Hematopoietic multipotent progenitor cell (in vitro differentiated cells): ENCODE measurements at places on chromosomes 6 and 20.

GRCh38 chr6:166496460-166496859 lies 90.0 kb downstream of the RAMACL start:
- DNase-seq = no peak

- DNase-seq = no peak
Measured at GRCh38 chr6:38113825-38114576, 294.5 kb downstream of the ZFAND3 start.

- no peak for DNase-seq
Measured at GRCh38 chr6:33217681-33218080, 9.4 kb downstream of the RING1 start.

DNA sequence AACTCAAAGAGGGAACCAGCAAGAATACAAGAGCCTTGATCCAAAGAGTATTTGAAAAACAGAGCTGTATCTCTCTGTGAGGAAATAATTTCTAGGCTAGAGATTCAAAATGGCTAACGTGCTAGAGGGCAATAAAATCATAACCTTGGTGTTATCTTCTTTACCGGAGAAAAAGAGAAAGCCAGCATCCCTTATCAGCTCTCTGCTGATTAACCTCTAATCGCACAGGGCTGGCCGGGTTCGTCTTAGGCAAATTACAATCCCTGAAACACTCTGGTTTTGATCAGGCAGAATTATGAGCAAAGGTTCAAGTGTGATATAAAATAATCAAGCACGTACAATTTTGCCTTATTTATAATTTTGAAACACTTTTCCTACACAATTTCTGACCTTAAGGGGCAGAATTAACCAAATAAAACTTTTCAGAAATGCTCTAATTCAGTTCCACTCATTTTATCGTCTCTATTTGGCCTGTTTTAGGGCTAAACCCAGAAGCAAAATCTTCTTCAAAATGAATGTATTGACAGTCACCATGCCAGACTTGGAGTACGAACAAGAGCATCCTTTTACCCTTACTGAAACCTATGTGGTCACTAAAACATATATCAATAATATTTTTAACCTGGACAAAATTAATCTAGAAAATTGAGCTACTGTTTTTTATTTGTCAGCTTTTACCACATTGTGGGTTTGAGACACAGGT lies 13.7 kb downstream of the PSMB9 start:
- DNase-seq = no peak

DNA sequence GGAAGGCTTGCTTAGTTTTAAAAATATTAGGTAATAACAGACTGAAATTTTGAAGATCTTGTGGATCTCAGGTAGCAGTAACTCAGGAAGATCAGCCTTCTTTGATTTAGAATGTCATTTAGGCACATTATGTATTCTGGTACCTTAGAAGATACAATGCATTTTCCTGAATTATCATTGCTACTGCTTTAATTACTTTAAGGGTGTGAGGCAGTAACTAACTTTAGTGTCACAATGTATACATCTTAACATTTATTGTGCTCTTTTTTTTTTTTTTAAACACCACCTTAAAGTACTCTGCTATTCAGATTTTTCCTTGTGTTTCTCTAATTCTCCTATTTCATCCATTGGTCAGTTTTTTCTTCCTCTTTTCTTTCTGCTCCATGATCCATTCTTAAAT lies 13.3 kb downstream of the MAPK14 start:
- no peak for DNase-seq

- no peak for DNase-seq
Measured at GRCh38 chr6:13767121-13767808, 47.1 kb downstream of the MCUR1 start.

GRCh38 chr6:110315869-110316398 lies 42.2 kb downstream of the METTL24 start:
- DNase-seq = no peak

GRCh38 chr6:152583888-152584287 lies 53.3 kb downstream of the SYNE1 start:
- no peak for DNase-seq

DNA sequence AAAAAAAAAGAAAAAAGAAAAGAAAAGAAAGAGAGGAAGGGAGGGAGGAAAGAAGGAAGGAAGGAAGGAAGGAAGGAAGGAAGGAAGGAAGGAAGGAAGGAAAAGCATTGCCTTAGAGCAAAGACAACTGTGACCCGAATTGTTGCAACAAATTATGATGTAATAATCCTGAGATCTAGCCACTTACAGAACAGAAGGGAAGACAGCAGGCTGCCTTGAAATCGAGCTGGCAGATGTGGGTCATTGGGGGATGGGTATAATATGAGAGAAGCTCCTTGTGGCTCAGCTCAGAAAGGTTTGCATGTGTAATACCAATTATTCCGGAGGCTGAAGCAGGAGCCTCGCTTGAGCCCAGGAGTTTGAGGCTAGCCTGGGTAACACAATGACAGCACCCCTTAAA lies 208.1 kb upstream of the PROKR2 start:
- DNase-seq = no peak

GRCh38 chr20:57211908-57212533 lies 54.4 kb downstream of the BMP7 start:
- no peak for DNase-seq

DNA sequence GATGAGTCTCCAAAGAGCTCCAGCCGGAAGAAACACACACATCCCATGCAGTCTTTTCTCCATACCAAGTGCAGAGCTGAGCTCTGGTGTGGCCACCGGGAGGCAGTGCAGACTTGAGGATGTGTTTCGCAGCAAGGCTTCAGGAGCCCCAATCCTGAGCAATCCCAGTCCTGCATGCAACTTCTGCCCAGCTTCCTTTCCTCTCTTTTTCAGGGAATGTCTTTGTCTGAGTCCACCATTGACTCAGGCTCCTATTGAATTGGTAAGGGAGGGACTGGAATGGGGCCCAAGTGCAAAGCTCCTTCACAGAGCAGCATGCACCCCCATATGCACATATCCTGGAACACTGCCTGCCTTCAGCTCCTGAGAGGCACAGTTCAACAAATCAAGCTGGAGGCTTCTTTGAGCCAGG lies 50.5 kb upstream of the ASIP start:
- peak; percentile 44 for DNase-seq

DNA sequence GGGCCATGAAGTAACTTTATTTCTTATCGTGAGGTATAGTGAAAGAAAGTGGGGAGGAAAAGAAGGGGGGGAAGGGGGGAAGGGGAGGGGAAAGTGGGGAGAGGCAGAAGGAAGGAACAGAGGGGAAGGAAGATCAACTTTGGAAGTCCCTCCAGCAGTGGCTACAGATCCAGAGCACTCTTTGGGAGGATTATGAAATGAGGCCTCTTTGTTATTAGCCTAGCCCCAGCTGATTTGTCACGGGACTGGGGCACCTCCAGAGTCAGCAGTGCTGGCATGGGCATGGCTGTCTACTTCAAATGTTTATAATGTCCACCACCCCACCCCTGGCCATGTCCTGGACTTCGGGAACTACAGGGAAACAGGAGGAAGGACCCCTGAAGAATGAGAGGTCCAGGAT lies 7.6 kb downstream of the MOCS1 start:
- DNase-seq = no peak
